GM12892 (cell line): ENCODE measurements at places on chromosomes 16 and 17.
A peak's percentile ranks its signal among the peaks of the same experiment; 100 is the strongest.

GRCh38 chr16:58471209-58471975 lies 28.6 kb upstream of the NDRG4 start:
- no peak for DNase-seq

DNA sequence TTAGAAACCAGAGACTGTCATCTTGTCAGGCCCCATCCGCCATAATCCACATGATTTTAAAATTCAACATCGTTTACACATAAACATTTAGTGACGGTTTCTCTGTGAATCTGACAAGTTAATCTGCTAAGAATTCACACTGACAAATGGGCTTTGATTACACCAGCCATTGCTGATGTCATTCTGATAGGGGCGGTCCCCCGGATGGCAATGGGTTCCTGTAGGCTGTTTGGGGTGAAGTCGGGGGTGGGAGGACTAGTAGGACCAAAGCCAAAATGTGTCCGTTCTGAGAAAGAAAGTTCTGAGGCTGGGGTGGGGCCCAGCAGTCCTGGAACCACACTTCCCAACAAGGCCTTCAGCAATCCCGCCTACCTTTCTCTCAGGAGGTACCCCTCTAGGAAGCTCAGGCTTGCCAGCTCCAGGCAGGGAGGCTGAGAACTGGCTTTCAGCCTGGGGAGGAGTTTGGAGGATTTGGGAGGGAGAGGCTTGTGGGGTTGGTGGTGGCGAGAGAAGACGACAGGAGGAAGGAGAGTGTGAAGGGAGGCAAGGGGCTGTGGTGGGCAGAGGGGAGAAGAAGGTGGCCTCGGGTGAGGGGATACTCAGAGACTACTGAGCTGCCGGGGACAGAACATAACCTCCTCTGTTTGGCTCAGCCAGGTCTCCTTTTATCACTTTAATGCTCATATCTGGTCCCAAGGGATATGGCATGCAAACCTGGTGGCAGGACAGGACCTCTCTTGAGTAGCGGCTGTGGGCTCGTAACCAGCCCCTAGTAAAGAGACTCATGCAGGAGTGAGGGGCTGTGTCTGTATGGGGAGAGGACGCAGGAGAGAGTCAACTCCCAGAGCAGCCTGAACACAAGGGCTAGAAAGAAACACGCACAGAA lies 8.6 kb downstream of the HIC1 start:
- no peak for DNase-seq

DNA sequence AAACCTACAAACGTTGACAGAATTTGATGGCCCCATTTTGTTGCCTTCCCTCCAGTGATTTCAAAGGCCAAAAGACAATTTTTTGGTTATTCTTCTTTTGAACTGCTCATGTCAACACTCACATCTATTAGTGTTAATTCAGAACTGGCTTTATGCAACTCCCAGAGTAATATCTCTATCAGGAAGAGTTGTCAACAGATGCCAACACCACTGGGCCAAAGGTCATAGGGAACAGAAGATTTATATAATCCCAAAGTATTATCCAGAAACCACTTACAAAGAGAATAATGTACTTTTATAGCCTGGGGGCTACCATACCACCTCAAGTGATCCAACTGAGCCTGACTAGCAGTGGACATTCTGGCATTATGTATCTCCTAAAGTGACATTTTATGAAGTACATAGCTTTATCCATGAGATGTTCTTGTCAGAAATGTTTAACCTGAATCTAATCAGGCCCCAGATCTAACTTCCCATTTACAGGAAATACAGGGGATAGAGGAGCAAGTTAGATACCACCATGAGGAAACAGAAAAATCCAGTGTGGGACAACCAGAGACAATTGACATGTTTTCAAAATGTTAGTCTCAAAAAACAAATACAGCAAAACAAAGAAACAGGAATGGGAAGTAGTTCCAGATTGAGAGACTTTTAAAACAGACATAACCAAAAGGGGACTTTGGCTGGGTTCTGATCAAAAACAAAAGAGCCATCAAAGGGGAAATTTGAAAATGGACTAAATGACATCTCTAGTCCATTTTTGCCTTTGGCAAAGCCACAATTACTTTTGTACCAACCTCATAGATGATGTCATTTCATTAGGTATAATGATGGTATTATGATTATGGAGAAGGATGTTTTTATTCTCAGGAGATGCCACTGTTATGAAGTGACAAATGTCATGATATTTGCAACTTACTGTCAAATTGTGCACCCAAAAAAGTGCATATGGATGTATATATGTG lies 18.5 kb downstream of the FAM117A start:
- DNase-seq, result no peak

DNA sequence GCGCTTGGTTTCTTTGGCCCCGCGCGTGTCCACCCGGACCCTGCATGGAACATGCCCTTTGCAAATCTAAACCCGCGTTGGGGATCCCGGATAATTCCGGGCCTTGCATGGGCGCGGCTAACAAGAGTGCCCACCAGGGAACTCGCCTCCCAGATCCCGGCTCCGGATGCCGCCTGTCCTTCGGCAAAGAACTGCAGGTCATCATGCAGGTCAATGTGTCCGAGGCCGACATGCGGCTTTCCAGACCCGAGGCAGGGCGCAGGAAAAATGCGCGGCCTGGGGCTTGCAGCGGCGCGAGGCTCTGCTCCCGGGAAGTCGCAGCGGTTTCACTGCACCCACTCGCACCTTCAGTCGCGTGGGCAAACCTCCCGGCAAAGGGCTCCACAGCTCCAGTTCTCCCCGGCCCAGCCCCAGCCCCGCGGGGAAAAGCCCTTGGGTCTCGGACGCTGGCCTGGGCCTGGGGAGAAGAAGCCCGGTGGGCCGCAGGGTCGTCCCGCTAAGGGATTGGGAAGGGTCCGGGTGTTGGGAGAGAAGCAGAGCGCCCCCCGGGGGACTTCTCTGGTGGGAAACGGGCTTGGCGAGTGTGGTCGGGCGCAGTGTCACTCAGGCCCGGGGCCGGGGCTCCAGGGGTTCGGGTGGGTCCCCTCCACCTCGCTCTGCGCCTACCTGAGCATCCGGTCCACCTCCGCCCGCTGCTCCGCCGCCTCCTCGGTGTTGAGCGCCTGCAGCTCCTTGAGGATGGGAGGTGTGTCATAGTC lies 805 bp downstream of the HNF1B start:
- no peak for DNase-seq

- peak; percentile 58 for DNase-seq
Observed at GRCh38 chr17:38702166-38702915, 2.7 kb upstream of the MLLT6 start.

DNA sequence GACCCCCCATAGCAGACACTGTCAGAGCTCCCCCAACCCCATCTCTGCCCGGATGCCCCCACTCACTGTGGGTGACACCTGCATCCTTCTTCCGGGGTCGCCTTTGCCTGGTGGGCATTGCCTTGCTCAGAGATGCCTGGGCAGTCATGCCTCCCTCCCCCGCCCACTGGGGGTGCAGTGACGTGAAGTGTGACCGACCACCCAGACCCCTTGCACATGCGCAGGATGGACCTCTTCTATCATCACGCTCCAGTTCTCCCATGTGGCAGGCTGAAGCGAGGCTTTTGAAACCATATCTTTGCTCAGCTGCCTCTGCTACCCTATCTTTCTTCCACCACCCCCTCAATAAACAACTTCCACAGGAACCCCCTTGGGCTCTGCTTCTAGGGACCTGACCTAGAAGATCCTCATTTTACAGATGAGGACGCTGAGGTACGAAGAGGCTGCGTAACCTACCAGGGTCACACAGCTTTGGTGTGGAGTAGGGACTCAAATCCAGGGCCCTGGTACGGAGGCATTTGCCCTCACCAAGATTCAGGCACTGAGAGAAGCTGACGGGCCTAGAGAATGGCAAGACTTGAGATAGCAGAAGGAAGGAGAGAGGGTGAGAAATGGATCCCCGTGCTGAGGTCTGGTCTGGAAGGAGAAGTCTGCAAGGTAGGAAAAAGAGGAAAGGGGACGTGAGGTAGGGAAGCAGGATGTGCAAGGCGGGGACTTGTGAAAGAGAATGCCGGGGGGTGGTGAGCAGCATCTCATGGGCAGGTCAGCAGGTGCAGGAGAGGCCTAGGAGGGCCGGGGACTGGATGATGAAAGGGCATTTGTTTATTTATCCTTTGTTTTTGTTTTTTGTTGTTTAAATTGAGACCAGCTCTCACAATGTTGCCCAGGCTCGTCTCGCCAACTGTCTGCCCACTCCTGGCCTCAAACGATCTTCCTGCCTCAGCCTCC lies 14.4 kb downstream of the NLRC5 start:
- no peak for DNase-seq

DNA sequence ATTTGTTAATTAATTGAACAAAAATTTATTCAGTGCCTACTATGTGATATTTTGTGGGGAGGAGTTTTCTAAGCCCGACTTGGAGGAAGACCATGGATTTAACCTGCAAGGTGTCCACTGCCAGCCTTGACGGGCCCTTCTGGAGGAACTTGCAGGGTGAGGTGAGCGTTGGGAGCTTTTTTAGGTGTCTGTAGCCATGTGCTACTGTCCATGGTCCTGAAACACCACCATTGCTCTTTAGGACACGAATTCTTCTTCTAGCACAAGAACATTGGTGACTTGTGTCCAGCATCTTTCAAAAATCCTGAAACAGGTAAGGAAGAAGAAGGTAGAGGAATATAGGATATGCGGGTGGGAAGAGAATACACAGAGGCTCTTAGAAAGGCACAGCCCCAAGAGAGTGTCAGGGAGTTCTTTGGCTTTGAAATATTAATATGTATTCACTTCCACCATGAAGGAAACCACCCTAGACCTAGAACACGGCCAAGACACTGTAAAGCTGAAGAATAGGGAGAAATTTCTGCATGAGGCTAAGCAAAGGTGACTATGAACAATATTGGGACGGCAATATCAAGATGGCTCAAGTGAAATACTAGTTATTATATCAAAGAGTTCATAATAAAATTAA lies 27.9 kb upstream of the OR4D1 start:
- DNase-seq, result no peak

DNA sequence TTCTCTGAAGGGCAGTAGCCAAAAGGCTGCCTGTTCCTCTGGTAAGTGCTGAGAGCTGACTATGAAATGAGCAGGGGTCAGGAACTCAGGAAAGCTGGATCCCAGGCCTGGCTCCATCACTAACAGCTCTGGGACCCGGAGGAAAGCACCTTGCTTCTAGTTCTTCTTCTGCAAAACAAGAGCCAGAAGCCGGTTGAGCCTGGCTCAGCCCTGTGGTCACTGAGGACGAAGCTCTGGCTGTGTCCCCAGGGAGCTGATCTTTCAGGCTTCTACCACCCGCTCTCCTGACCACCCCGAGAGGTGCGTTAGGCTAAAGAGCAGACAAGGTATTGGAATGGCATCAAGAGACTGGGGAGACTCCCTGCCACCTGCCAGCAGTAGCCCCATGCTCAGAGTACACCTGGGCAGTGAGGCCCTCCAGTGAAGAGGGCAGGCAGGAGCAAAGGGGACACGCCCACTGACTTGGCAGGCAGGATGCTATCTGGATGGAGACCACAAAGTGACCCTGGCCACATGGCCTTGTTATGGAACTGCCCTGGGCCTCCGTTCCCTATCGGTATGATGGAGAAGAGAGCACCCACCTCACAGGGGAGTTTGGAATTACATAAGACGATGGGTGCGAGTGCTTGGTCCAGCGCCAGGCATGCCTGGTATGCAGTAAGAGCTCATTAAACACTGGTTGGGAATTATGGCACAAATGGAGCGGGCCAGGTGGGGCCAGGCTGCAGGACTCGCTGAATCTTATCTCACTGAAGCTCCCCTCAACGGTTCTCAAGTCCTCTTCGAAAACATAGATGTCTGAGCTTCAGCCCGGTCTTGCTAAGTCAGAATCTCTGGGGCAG lies 61.4 kb downstream of the COG7 start:
- DNase-seq, result no peak

DNA sequence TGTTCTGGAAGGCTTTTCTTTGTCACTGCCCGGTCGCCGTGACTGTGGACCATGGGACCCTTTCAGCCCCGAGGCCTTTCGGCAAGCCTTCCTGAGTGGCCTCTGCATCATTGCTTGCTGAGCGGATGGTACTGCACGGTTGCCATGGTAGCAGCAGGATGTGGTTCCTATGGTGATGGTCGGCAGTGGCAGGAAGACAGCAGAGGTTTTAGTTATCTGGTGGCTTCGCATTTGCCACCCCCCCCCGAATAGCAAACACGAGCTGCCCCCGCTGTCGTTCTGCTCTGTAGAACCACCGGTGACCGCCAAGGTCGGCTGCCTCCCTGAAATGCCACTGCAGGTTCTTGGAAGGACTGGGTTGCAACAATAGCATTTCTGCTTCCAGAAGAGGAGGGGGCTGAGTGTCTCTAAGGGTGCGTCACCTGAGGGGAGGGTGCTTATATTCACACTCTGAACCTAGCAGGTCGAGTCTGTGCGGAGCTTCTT lies 76.6 kb downstream of the CMIP start:
- peak; percentile 48 for DNase-seq

DNA sequence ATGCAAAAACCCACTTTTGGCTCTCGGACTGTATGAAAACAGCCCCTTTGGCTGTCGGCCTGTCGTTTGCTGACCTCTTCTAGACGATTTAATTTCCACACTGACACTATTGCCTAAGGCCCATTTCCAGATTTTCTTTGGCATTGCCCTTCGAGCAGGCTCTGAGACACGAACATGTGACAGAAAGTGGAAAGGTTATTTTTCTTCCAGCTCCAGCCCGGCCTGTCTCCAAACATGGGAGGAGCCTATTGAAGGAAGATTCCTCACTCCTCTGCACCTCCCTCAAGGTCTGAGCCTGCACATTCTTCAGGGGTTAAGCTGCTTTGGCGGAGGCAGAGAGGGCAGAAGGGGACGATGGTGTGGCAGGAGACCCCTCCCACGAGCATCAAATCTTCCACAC lies 85.9 kb upstream of the FOXF1 start:
- DNase-seq, result no peak
